ENCODE measurements at places on chromosomes 4 and X. TPM values are rescaled to one million over a fixed set of nuclear protein-coding genes. Genes with fewer than 3 reads are reported as not detected.

Gene PF4V1
- not detected for total RNA-seq

Gene MTMR8
- not detected for total RNA-seq

DNA sequence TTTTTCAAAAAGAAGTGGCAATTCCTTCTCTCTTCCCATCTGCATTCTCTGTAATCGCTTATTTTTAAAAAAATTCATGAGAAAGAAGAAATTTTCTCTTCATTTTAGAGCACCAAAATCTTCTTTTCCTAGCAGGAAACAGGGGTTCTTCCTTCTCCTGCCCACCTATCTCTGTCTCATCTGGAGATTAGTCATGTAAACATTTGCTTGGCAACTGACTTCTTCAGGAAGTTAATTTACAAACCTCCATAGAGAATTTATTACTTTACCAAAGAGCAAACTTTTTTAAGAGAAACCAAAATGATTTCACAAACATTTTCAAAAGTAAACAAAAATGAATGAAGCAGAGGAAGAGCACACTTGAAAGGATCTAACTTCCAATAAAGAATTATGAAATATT is 13.5 kb downstream of the TTC29 start:
- H3K27me3 ChIP-seq = no peaks in the 10 kb centered on the region
- no peak overlapping the region for H3K4me3 ChIP-seq
- H3K27ac ChIP-seq = no peak overlapping the region
- H3K4me1 ChIP-seq = no peaks in the 10 kb centered on the region
- no peaks in the 10 kb centered on the region for H3K36me3 ChIP-seq

DNA sequence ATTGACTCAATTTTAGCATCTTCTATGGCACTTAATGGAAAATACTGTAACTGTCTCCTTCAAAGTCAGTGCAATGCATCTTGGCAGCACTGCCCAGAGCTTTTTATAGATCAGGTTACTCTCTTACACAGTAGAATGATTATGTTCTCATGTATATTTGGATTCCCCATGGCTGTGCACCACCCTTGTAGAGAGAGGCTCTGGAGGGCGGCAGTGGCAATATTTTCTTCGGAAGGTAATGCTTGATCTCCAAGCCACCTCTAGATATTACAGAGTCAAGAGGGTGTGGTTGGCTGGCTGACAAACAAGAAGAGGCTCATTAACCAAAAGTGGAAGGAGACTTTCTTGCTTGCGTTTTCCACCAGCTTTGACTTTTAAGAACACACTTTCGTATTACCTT is 72.8 kb upstream of the ARSJ start:
- no peaks in the 10 kb centered on the region for H3K4me1 ChIP-seq
- no peak for DNase-seq
- no peaks in the 10 kb centered on the region for H3K27me3 ChIP-seq
- no peak overlapping the region for H3K4me3 ChIP-seq
- H3K27ac ChIP-seq = no peak overlapping the region

- H3K4me1 ChIP-seq = no peaks in the 10 kb centered on the region
- H3K36me3 ChIP-seq = no peaks in the 10 kb centered on the region
- no peak overlapping the region for H3K4me3 ChIP-seq
- no peak for DNase-seq
These were observed 45.7 kb downstream of the C4orf50 start for GRCh38 chr4:5972571-5972970.

DNA sequence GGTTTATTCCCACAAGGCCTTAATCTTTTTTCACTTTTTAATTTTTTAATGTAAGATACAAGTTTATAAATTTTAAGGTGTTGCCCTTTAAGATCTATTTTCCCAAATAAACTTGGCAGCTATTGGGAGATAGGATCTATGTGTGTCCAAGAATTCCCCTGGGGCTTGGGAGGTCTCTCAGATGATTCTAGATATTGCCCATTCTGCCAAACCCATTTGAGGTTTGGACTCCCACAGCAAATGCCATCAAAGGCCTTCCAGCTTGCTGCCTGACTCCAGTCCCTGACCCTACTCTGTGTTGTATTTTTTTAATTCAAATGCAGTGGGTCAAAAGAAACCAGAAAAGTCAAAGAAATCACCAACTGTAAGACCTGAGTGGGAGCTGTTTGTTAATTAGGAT is 120.0 kb upstream of the CHRDL1 start:
- H3K36me3 ChIP-seq = no peaks in the 10 kb centered on the region
- no peaks in the 10 kb centered on the region for H3K27me3 ChIP-seq
- no peak overlapping the region for H3K4me3 ChIP-seq
- H3K4me1 ChIP-seq = no peaks in the 10 kb centered on the region
- no peak for DNase-seq
- no peak overlapping the region for H3K27ac ChIP-seq

DNA sequence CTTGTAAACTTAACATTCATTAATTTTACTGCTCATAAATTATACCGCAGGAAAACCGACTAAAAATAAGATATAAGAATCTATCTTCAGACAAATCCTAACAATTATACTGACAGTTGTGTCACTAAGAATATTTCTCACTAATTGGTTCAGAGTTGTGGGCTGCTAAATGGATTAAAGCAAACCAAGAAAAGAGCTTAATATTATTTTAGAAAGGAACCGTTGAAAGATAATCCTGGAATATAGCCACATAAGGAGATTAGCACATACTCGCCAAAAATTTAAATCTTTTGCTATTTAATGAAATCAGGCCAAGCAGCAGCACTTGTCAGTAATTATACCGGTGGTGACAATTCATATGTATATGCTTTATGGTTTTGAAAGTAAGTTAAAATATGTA is 132.8 kb downstream of the SLIT2 start:
- no peaks in the 10 kb centered on the region for H3K4me1 ChIP-seq
- H3K4me3 ChIP-seq = no peak overlapping the region
- no peak for DNase-seq
- H3K36me3 ChIP-seq = no peaks in the 10 kb centered on the region
- H3K27me3 ChIP-seq = no peaks in the 10 kb centered on the region
- no peak overlapping the region for H3K27ac ChIP-seq

- H3K27me3 ChIP-seq = no peaks in the 10 kb centered on the region
- H3K4me3 ChIP-seq = no peak overlapping the region
- no peaks in the 10 kb centered on the region for H3K4me1 ChIP-seq
- H3K27ac ChIP-seq = no peak overlapping the region
- DNase-seq = no peak
These were observed 115.4 kb upstream of the NDST4 start for GRCh38 chr4:115228851-115229250.

Data from SJSA1 (cell line).